ENCODE measurements at places on chromosomes 7 and 10.

DNA sequence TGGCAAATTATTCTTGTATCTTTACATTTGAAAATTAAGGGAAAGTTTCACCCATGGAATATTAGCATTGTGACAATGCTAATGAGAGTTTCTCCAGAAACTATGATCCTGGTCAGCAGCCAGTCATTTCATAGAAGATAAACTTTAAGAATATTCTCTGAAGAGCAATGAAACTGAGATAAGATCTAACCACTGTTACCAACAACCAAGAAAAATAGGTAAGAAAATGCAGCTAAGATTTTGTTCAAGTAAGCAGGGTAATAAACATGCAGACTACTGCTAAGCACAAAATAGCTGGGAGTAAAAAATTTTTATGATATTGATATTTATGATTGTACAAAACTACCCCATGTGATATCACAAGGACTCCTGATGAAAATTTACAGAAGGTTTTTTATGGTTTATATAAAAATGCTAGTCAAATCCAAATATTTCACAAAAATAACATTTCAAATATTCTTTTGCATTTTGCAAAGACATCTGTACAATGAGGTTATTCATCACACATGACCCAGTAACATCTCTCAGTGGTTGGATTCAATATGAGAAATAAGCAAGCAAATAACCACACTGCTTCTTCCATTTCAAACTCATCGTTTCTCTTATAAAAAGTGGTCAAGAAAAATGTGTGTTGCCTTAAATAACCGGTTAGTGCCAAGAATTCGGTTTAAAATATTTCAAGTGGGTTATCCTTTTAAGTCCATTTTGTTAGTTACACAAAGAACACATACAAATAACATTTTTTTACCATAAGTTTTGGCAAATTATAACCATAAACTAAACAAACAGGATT, 251.6 kb downstream of the DIP2C start:
- no peak for DNase-seq

GRCh38 chr7:95327356-95327755, 3.0 kb upstream of the PON1 start:
- peak; percentile 95 for DNase-seq

DNA sequence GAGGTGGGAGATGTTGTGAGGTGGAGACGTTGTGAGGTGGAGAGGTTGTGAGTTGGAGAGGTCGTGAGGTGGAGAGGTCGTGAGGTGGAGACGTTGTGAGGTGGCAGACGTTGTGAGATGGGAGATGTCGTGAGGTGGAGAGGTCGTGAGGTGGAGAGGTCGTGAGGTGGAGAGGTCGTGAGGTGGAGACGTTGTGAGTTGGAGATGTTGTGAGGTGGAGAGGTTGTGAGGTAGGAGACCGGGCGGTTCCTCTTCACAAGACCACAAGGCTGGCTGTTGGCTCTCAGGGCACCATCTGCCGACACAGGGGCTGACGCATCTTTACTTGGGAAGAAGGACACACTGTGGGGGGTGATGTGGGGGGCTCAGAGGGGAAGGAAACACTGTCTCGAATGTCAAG, 34.7 kb upstream of the SHH start:
- DNase-seq, result no peak

GRCh38 chr10:20598590-20598989, 298.5 kb downstream of the NEBL start:
- DNase-seq, result peak; percentile 84

- DNase-seq, result peak; percentile 28
Measured at GRCh38 chr7:38284553-38284952, 11.1 kb upstream of the TARP start.

DNA sequence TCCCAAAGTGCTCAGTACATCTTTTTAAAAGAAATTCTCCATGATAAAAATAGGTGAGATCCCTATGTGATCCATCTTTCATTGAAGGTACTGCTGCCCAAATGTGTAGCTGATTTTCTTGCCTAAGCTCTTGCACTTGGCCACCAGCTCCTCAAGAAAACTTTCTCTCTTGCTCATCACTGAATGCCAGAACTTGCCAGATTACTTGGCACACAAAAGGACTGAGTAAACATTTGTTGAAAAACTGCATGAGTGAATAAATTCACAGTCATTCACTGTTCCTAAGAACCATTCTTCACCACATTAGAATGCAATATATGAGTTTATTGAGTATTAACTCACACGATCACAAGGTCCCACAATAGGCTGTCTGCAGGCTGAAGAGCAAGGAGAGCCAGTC, 99.9 kb downstream of the TRIL start:
- DNase-seq, result no peak

- DNase-seq, result peak; percentile 11
Measured at GRCh38 chr7:35646289-35647023, 48.5 kb downstream of the HERPUD2 start.

- DNase-seq, result no peak
Measured at GRCh38 chr10:77723376-77723775, 85.8 kb upstream of the KCNMA1 start.

GRCh38 chr10:114396464-114396863, 7.8 kb downstream of the AFAP1L2 start:
- DNase-seq, result no peak

DNA sequence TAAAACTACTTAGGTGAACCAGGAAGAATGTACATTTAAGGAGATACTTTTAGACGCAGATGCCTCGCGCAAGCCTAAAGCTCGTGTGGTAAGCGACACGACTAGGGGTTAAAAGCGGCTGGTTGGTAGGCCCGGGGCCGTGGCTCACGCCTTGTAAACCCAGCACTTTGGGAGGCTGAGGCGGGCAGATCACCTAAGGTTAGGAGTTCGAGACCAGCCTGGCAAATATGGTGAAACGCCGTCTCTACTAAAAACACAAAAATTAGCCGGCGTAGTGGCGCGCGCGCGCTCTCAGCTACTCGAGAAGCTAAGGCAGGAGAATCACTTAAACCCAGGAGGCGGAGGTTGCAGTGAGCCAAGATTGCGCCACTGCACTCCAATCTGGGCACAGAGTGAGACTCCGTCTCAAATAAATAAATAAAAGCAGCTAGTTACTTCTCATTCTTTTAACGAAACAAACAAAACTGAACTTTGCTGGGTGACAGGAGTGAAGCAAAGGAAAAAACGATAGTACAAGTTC, 879 bp downstream of the NUDT5 start:
- peak; percentile 42 for DNase-seq

Data from amniotic epithelial cell (primary cell).